Stimulated activated CD8-positive, alpha-beta memory T cell treated with anti-CD3 and anti-CD28 coated beads, Interleukin-15, amount 100 ng/mL, for 4 hours (primary cell): ENCODE measurements at places on chromosomes 7 and 10.

- no peak for DNase-seq
Measured at GRCh38 chr7:42156291-42156865, 80.6 kb downstream of the GLI3 start.

DNA sequence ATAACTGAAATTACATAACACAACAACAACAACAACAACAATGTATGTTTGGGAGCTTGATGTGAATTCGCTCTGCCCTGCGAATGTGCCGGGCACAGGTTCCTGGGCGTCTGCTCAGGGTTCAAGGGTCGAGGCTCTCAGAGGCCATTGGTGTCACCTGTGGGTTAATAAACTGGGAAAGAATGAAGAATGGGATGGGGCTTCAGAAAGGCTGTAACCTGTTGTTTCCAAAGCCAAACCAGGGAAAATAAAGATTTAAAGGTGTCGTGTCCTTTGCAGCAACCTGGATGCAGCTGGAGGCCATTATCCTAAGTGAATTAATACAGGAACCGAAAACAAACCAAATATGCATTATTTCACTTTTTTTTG is 17.3 kb upstream of the KLRG2 start:
- no peak for DNase-seq

- no peak for DNase-seq
Measured at GRCh38 chr7:110929480-110930249, 161.3 kb upstream of the LRRN3 start.

GRCh38 chr7:101379302-101379701 is 16.6 kb downstream of the COL26A1 start:
- no peak for DNase-seq

DNA sequence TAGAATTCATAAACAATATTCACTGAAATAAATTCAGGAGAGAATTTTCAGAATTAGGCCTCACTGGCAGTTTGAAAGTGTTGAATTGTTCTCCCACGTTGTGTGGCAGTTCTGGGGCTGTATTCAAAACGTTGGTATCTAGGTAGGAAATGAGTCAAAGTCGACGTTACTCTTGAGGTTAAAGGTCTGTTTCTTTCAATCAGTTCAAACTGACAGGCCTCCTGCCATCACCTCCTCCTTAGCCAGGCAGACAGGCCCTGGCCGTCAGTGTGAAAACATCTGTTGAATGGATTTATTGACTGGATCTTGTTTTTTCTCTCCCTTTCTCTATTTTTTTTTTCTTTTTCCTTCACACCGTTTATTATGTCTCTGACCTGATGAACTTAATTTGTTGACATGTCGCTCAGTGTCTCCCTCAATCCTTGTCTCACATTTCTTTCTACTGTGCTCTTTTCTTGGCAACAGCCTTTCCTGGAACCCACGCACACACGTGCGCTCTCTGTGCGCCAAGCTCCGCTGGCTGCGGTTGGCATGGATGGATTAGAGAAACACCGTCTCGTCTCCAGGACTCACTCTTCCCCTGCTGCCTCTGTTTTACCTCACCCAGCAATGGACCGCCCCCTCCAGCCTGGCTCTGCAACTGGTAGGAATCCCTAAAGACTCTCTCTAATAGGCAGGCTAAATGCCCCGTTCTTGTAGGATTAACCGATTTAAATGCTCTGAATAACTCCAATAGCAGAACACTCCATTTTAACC is 231.7 kb downstream of the HDAC9 start:
- no peak for DNase-seq

DNA sequence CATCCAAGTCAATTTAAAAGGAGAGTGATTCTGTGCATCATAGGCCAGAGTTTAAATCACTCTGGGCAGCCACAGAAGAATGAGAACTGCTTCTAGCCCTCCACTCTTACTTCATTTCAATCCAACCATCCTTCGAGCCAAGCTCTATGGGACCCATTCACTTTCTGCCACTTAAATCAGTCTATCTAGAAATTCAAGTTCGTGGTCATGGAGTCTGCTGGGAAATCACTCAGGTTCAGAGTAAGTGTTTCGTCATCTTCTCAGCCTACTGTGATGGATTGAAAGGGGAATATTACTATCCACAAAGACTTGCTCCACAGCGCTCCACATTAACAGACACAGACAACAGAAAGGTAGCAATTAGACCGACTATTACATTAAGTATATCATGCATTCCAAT is 4.6 kb downstream of the DCLRE1C start:
- DNase-seq: no peak

DNA sequence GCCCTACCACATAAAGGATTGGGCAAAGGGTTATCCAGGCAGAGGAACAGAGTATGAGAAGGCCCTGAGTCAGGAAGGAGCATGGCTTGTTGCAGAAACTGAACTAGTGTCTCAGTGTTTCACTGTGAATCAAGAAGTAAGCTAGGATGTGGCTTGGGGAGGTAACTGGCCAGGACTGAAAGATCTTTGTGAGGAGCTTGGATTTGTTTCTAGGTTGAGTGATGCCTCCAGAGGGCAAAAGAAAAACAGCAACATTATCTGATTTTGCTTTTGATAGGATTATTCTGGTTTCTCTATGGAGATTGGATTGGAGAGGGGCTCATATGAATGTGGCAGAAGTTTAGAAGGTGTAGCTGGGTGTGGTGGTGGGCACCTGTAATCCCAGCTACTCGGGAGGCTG is 137.9 kb upstream of the HDAC9 start:
- DNase-seq: no peak

- no peak for DNase-seq
Measured at GRCh38 chr10:80171248-80171660, 34.1 kb downstream of the ANXA11 start.
